Suprapubic skin (tissue), 4 donors: ENCODE measurements at places on chromosomes 7 and 10.

GRCh38 chr10:104127411-104127810 lies 5.4 kb downstream of the SFR1 start:
- no peak for DNase-seq

GRCh38 chr10:16996530-16996964 lies 133.1 kb downstream of the CUBN start:
- no peak for DNase-seq

DNA sequence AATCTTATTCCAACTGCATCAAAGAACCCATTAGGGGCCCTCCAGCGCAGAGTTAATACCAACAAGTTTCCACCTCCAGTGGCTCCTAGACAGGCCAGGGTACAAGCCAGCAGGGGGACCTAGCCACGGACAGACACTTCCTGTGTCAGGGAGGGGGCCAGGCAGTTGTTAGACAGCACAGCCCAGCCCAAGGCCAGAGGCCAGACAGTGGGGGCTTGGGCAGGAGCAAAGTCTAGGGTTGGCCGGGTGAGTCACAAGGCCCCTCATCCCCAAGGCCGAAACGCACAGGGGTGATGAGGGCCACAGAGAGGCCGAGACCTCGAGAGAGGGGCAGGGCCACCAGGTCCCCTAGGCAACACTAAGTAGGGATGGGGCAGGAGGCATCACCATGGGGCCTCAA lies 19.3 kb upstream of the OPTN start:
- DNase-seq, result no peak

DNA sequence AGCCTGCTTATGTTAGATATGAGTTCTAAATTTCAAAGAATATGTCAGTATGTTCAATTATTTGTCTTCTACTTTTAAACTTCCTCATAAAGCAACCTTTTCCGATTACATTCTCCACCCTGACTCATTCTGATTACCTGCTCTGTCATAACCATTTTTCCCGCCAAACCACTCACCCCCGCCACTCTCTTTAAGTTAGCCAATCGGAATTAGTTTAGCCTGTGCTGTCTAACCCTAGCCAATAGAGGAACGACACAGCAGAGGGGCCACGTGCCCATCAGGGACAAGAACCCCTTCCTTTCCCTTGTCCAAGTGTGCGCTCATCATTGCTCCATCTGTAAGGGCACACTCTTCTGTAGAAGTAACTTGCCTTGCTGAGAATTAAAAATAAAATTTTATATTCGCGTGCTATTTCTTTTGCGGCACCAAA lies 91.4 kb downstream of the CCDC71L start:
- DNase-seq, result no peak

DNA sequence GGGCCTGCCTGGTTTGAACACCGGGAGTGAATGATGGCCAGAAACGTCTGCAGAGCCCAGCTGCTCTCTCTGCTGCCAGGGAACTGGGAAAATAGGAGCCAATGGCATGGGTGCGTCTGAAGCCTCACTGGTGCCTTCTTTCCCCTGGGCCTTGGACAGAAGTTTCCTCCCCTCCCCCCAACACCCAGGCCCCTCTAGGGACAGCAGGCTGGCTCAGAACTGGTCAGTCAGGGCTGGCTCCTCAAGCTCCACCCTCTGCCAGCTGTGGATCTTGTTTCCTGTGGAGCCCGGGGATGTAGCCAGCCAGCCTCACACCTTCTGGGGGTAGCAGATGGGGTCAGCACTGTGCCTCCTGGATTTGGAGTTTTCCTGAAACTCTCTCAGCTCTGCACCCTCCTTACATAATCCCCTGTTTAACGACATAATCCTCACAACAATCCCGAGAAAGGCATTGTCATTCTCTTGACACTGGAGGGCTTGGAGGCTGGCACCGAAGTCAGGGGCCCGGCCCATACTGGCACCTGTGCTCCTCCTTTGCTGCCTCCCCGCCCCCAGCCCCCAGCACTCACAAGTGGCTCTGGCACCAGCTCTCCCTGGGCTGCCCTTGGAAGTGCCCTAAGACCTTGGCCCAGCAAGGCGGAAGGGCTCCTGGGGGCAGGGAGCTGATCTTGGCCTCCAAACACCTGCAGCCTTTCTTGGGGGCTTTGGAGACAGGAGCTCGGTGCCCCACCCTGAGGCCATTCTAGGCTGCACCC lies 5.7 kb downstream of the LDB3 start:
- no peak for DNase-seq

DNA sequence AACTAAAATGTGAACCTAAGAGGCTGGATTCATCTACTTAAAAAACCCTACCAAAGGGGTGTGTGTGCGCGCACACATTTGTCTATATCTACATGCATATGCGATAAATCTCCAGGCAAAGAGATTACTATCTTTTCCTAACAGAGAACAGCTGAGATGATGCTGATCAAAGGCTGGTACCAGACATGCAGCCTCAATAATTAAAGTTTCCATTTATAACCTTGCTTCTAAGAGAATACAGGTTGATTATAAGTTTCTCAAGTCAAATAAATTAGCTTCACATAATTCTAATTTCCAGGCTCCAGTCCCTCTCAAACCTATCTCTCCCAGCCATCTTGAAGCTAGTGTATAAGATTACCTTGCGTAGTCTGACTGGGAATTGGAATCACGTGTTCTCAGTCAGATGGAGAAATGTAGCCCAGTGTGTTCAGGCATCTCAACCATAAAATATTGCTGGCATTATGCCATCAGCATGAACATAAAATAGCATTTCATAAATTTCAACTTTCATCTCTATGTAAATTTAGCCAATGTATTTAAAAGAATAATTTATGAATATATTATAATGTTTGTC lies 1062.0 kb downstream of the XPNPEP1 start:
- DNase-seq, result no peak

DNA sequence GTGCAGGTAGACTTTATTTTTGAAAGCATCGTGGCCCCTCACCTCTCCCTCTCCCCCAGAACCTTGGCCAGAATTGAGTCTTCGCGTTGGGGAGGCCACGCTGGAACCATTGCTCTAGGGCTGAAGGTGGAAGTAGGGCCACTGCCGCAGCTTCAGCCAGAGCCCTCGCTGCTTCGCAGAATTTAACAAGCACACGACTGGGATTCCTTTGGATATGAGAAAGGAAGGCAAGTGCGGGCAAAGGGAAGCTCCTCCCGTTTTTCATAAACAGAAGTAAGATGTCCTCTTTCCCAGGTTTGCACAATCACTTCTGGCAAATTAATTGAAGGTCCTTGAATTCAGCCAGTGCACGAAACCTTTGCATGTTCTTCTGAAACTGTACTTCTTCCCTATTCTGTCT lies 168.1 kb downstream of the CCDC3 start:
- DNase-seq, result no peak

GRCh38 chr10:132685101-132685891 lies 100.7 kb downstream of the NKX6-2 start:
- peak; percentile 37 for DNase-seq

DNA sequence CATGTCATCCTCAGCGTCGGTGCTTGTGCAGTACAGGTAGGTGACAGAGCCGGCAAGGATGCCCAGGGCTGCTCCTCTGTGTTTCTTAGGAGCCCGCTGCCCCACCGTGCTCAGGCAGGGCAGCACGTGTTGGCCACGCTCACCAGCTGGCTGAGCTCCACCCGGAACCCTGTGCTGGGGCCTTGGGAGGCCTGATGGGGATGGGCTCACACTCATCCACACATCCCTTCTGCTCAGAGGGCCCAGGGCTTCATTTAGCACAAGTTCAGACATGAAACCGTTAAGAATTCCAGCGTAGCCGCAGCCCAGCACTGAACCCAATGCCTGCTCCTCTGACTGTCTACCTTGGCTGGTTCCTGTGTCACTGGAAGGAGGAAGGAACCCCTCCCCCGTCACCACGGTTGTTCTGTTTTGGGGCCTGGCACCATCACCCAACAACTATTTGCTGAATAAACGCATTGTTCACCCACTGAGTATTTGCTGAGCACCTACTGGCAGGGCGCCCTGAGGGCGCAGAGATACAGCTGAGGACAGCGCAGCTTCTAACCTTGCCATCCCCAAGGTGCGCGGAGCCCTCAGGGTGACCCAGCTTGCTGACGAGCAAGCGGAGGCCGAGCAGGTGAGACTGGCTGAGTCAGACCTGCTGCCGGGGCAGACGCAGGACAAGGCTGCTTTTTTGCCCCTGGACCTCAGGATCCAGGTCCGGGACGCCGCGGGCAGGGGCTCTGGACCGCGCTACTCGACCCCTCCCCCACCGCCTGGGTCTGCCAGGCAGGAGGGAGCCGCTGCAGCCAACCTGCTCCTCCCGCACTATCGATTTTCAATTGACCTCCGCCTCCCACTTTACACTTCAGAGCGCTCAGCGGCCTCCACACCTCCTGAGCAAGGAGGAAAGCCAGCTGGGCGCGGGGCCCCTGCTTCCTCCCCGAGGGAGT lies 50.6 kb upstream of the RET start:
- no peak for DNase-seq

DNA sequence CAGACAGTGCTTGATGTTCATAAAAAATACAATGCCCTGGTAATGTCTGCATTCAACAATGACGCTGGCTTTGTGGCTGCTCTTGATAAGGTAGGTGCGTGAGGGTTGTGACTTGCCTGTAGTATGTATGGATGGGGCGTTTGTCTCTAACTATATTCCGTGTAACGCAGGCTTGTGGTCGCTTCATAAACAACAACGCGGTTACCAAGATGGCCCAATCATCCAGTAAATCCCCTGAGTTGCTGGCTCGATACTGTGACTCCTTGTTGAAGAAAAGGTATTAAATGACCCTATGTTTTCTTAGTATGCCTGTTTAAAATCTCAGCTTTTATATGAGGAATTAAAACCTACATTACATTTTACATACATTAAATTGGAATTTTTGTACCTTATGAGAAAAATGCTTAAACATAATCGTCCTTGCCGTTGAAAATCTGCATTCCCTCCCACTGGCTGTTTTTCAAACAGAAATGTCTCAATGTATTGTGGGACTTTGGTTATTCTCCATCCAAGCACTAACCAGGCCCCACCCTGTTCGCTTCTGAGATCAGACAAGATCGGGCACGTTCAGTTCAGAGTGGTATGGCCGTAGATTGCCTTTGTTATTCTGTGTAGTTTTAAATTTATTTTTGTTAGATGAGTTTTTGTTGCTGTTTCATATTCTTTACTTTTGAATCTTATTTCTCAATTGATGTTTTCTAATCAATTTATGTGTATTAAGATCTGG lies 85.3 kb downstream of the CUL1 start:
- no peak for DNase-seq

DNA sequence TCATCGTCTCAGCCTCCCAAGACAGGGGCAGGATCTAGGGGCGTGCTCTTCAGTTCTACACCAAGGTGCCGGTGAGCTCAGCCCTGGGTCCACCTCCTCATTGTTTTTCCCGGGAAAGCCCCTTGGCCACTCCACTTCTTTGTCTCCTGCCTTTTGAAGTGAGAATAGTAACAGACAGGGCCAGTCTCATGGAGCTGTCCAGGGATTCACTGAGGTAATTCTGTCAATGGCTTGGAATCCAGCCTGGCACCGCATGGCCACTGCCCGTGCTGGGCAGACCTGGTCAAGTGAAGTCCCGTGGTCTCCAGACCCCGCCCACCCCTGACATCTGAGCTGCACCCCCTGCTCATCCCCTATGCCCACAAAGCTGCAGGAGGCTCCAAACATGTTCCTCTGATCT lies 138.9 kb downstream of the TNS3 start:
- no peak for DNase-seq

DNA sequence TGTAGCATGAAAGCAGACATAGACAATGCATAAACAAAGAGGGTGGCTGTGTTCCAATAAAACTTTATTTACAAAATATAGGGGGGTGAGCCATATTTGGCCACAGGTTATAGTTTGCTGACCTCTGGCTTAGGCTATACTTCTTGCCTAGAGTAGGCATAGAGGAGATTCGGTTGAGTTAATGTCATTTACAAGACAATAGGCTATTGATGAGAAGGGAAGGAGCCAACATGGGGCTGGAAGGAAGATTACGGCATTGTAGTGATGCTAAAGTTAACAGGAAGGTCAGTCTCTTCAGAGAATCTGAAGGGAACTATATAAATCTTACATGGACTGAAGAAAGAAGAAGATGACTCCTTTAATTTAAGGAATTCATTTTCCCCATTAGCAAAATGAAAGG lies 463.5 kb downstream of the HTR7 start:
- DNase-seq, result no peak

GRCh38 chr10:94850766-94851165 lies 87.7 kb upstream of the CYP2C9 start:
- no peak for DNase-seq

GRCh38 chr7:31648288-31648687 lies 38.7 kb upstream of the PPP1R17 start:
- DNase-seq, result no peak

DNA sequence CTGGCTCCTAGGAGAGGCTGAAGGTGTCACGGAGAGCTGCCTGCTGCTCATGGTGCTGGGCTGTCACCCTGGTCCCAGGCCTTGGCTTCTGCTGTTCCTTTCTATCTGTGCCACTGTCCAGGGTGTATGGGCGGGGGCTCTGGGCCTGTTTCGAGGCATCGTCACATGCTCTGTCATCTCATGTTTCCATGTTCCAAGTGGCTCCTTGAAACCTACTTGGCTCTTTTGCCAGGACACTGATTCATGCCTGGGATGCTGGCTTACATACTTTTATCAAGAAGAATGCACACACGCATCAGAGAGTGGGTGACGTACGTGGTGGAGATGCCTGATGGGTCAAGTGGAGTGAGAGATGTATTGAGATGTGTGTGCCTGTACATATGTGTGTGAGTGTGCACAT lies 50.9 kb downstream of the ADCY1 start:
- DNase-seq, result no peak

DNA sequence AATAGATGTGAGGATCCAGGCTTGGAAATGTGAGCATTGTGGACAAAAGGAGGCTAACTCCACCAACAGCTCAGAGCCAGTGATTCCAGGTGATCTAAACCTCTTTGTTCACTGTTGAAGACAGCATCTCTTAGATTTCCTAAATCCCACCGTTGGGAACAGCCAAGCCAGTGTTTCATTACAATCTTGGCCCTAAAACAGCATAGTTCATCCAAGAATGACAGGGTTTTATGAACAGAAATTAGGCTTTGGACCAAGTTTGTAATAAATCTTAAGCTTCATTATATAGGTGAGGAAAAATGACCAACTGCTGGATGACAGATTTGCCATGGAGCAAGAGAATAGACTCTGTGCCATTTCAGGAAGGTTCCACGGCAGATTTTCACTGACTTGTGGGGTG lies 65.8 kb downstream of the MTURN start:
- DNase-seq, result no peak
